ENCODE measurements at places on chromosomes 7 and 10.

GRCh38 chr7:148773334-148773733 is 74.6 kb downstream of the CUL1 start:
- DNase-seq, result peak; percentile 98

DNA sequence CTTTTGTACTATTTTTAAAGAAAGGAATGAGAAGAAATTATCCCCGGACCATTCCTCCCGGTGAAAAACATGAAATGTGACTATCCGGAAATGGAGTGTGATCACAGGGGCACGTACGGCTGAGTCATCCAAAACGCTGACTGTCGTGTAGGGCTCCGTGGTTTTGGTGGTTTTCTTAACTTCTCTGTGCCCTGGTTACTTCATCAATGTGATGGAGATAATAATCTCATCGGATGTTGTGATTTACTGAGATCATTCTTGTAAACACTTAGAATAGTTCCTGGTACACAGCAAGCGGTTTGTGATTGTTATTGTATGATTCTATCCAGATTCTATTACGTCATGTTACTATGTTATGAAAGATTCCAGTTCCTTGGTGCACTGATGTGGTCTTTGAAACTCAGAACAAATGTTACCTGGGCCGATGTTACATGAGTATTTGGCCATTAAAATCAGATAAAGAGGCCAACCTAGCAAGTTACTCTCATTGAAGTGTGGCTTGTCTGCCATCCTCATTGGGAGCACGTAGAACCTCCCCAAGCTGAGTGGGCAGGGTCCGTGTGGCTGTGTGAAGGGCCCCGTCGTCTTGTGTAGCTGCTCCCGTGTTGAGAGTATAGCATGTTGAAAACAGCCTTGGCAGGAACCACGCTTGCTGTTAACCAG is 99.5 kb downstream of the CAMK1D start:
- peak; percentile 73 for DNase-seq

DNA sequence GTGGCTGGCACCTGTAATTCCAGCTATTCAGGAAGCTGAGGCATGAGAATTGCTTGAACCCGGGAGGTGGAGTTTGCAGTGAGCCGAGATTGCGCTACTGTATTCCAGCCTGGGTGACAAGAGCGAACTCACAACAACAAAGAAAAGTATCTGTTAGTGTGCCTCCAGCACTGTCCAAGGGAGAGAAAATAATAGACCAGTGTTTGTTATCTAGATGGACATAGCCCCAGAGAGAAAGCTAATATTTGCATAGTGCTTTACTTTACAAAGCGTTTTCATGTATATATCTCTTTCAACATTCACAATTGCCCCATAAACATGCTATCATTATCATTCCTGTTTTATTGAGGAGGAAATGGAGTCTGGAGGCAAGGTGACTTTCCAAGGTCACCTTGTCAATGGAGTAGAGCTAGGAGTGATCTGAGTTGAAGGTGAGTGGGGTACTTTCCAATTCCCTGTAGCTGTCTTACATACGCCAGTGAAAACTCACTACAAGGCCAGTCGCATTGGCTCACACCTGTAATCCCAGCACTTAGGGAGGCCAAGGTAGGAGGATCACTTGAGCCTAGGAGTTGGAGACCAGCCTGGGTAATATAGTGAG is 49.7 kb upstream of the KIF5B start:
- DNase-seq, result no peak

DNA sequence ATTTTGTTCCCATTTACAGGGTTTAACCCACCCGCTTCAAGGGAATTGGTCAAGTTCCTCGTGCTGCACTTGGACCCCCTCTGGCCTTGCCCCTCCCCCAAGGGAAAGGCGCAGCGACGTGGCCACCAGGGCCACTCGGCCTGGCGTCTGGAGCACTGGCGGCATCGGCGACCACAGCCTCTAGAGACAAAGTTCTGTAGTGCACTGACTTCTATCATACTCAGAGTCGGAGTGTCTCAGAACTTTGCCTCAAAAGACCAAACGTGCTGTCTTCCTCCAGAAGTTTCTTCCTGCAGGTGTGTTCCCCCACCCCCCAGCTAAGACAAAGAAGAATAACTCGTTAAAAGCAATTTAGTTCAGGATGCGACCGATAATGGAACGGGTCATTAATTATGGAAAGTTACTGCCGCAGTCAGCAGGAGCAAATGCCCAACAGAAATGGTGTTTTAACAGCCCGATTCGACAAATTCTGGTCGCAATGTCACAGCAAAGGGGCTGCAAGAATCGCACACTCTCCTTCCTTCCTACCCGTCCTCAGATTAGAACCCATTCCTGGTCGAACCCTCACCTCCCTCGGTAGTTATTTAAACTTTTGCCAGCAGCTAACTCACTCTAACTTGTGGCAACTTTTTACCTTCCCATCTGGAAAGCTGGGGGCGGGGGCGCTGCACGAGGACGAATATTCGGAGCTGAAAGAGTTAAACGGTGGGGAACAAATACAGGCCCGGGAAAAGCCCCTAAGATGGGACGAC is 202.1 kb upstream of the NFE2L3 start:
- no peak for DNase-seq

DNA sequence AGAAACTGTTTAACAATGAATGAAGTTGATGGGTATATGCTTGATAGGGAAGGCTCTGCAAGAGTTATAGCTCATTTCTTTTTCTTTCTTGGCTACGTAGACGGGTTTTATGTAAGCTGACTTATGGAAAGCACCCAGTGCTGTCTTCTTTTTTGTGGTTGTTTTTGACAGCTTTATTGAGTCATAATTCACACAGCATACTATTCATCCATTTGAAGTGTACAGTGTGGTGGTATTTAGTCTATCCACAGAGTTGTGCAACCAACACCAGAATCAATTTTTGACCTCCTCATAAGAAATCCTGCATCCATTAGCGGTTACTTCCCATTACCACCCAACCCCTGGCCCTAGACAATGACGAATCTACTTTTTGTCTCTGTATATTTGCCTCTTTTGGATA is 240.6 kb upstream of the KIAA1217 start:
- peak; percentile 28 for DNase-seq

GRCh38 chr10:24958721-24959381 is 6.4 kb upstream of the PRTFDC1 start:
- DNase-seq, result no peak

DNA sequence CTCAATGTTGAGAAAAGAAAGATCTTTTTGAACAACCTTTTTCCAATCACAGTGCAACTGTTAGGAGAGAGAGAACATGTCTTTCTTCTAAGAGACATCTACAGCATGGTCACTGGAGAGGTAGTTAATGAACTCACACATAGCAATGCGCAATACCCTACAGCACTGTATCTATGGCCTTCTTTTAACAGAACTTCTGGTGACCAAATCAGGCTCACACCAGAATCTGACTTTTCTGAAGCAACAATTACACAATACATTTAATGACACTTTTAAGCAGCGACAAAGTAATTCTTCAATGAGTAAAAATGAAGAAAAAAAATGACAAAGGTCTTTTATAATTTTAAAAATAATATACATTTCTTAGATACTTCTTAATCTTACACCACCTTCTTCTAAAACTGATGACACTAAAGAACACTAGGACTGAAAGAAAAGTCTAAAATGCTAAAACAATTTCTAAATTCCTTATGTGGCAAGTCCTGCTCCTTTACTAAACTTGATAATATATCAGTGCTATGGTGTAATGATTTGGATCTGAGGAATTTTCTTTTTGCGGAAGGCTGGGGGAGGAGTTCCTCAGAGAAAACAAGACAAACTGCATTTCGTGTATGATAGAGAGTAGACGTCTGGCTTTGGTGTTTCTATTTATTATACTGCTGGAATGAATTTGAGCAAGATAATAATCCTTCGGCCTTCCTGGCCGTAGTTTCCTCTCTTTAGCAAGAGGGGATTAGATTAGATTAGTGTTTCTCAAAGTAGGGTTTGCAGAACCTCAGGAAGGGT is 166.3 kb downstream of the ZNF438 start:
- no peak for DNase-seq

GRCh38 chr10:78802431-78802830 is 266.3 kb upstream of the ZMIZ1 start:
- no peak for DNase-seq
